ENCODE measurements at places on chromosomes 2 and 18.

GRCh38 chr18:76266236-76266991, 228.6 kb downstream of the ZNF516 start:
- no peak for DNase-seq

GRCh38 chr2:232242316-232242715, 136.2 kb upstream of the ALPP start:
- DNase-seq, result no peak

DNA sequence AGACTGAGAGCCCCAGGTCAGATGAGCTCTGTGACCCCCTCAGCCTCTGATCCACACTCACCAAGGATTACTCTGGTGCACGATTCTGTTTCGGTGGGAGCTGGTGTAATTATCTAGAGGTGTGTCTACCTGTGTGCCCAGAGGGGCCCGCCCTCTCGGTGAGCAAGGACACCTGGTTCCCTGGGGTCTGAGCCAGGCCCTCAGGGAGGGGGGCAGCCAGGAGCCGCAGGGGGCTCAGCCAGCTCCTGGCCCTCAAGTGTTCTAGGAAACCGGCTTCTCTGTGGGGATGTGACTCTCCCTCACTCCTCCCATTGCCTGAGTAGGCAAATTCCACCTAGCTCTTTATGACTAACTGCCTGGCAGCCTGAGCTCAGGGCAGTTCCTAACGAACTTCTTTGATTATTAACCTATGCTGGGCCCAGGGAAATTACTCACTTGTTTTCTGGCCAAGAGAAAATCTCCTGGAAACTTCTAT, 17.4 kb downstream of the AGAP1 start:
- no peak for DNase-seq

- no peak for DNase-seq
These were observed 26.6 kb downstream of the METTL8 start for GRCh38 chr2:171407030-171407675.

DNA sequence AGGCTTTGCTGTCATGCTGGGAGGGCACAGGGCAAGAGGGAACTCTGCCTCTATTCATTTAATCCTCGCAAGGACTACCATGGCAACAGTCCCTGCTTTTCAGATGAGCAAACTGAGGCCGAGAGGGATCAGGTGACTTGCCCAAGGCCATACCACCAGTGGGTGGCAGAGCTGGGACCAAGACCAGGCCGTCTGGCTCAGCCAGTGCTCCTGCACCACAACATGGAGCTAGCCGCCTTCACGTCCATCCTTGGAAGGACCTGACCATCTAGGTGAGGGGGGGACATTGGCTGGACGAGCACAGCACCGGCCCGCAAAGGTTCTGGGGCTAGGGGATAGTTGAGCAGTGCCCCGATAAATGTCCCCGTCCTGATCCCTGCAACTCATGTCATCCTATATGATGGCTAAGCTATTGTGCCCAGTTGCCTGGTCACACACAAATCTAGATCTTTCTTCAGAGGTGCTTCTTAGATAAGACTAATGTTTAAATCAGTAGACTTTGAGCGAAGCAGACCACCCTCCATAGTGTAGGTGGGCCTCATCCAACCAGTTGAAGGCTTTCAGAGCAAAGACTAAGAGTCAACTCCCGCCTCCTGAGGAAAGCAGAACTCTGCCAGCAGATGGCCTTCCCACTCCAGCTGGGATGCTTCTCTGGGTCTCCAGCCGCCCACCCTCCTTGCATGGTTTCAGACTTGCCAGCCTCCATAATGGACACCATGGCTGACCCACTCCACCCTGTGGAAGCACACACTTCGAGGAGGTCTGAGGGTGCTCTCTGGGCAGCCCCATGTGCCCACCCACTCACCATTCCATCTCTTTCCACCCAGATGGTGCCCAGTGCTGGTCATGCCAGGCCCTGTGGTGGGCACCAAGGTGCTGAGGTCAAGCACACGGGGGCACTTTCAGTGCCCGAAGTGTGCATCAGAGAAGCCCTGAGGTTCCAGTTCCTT, 214.8 kb upstream of the RAB6C start:
- no peak for DNase-seq

- DNase-seq, result no peak
These were observed 6.5 kb downstream of the NAGK start for GRCh38 chr2:71074893-71075395.

GRCh38 chr2:187544371-187545080, 9.7 kb downstream of the TFPI start:
- DNase-seq, result no peak
